ENCODE measurements at places on chromosomes 16 and 17. TPM values are rescaled to one million over a fixed set of nuclear protein-coding genes. Genes with fewer than 3 reads are reported as not detected.

DNA sequence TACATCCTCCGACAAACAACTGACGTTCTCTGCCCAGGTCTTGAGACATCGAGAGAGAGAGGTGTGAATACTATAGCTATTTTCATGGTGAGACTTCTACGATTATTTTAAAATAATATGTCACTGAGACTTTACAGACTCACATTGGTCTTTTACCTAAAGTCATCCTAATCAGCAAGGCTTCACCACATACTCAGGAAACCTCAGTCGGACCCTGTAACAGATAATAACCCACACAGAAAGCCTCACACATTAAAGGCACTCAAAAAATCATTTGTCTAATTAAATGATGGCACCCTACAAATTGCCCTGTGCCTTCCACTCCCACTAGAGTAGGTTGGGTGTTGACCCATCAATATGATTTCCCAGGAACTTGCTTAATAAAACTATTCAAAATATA is 19.8 kb upstream of the SLC39A11 start:
- no peaks in the 10 kb centered on the region for H3K4me1 ChIP-seq
- no peak for DNase-seq
- H3K4me3 ChIP-seq: no peak overlapping the region

DNA sequence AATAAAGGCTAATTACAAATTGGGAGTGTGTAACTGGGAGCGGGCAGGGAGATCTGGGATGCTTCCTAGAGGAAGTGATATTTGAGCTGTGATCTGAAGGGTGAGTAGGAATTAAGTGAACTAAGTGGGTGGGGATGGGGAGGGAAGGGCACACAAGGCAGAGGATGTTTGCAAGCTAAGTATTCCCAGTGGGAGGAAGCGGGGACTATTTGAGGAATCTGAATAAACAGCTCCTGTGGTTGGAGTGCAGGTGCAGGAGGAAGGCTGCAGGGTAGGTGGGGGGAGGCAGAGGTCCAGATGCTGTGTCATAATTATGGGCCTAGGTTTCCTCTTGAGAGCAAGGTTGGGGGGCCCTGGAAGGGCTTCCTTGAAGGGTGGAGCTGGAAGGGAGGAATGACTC is 102.1 kb upstream of the HS3ST2 start:
- no peak for DNase-seq
- no peaks in the 10 kb centered on the region for H3K36me3 ChIP-seq
- no peaks in the 10 kb centered on the region for H3K27me3 ChIP-seq
- H3K4me1 ChIP-seq: no peaks in the 10 kb centered on the region

DNA sequence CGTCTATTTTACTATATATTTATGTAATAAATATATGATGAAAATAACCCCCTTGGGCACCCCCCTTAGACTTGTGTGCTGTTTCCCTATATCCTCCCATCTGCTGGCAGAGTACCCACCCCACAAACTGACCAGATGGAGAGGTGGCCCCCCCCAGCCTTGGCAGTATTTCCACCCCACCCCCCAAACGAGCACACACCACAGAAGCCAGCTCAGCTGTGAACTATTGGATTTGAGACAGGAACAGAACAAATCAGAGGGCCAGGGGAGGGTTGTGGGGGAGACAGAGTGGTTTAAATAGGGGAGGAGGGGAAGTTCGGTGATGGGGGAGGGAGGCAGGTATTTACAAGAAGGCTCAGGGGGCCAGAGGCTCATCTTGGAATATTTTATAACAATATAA is 7.8 kb downstream of the NR1D1 start:
- DNase-seq: peak; percentile 53
- no peaks in the 10 kb centered on the region for H3K27me3 ChIP-seq
- H3K4me1 ChIP-seq: peaks cover 30% of the 10 kb centered on the region
- H3K27ac ChIP-seq: peak overlapping the region; percentile 15
- H3K4me3 ChIP-seq: no peak overlapping the region
- H3K36me3 ChIP-seq: peaks cover 14% of the 10 kb centered on the region

Gene KRT23
- total RNA-seq: not detected

Gene ABCA10
- 0.11 TPM for total RNA-seq

Gene LGALS9B
- total RNA-seq: not detected

Measured in GM23248 (cell line).